ENCODE measurements at places on chromosomes 4 and X.

DNA sequence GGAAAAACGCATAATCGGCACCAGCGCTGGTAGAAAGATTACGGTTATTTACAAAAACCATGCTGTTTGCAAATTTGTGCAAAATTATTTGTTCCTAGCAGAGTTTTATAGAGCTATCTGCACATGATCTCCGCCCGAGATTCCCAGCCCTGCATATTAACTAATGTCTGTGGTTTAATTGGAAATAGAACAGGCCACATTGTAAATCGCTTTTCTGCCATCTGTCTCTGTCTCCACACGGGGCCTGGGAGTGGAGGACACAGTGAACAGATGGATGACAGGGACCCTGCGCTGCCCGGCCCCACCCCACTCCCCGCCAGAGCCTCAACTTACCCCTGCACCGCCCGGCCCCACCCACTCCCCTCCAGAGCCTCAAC is 126.9 kb downstream of the FAM53A start:
- DNase-seq: no peak

- no peak for DNase-seq
Measured at GRCh38 chr4:41000356-41000755, 214.0 kb downstream of the APBB2 start.

- no peak for DNase-seq
Measured at GRCh38 chr4:40937140-40937725, 187.5 kb downstream of the NSUN7 start.

GRCh38 chrX:12304261-12304660 is 166.0 kb downstream of the FRMPD4 start:
- peak; percentile 9 for DNase-seq

DNA sequence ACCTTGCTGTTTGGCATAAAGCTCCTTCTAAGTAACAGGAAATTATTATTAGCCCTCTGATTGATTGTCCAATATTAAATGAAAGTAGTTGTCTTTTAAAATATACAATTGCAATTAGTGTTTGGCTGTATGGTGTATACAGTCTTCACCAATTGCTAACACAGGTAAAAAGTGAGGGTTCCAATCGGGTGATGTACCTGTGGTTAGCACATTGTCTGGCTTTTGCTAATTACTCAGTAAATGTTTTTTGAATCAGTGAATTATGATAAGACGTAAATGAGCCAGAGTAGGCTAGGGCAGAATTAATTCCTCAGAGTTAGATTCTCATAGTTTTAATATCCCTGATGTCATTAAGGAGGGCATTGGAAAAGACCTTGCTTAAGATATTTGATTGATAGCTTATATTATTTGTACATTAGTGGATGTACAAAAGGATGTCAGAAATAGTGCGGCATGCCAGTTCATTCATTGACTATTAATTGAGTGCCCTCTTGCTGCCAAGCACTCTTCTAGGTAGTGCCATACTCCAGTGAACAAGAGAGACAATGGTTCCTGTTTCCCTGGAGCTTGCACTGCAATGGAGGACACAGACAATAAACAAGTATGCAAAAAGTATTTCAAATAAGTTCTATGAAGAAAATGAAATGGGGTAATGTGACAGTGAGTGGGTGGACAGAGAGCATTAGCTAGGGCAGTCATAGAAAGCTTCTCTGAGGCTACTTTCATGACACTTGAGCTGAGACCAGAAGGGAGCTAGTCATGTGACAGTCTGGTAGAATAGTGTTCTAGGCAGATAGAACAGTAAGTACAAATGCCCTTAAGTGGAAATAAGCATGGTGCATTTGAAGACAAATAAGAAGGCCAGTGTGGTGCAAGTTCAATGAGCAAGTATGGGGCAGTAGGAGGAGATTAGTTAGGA is 205.9 kb upstream of the CASK start:
- DNase-seq: no peak

- DNase-seq: peak; percentile 13
Measured at GRCh38 chrX:120797188-120797851, 78.3 kb downstream of the CT47B1 start.

DNA sequence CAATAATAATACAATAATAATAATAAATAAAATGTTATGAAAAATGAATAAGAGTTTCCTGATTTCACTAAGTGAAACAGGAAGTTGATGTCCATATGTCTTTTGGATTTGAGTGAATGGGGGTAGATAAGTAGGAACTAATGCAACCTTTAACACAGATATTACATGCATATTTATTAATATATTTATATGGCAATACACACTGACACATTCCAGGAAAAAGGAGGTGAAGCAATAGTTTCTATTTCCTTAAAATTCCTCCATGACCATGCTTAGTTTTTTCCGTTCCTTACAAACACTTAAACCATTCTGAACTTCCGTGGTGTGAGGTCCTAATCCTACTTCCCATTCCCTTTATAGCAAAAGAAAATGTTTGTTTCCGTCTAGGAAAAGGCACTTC is 48.3 kb downstream of the ATXN3L start:
- no peak for DNase-seq

DNA sequence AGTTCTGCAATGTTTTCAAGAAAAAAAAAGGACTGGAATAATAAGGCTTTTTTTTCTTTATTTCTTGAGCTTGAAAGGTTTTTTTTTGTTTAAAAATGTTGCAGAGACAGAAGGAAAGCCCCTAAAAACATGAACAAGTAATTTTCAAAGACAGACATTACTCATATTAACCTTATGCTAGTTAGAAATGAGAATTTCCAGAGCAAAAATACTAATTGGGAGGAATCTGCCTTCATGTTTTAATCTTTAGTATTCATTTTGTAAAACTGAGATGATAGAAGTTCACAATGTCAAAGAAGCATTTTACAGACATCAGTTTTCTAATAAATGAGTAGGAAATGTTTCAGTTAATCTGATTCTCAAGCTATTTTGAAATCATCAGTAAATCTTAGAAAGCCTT is 1805.3 kb downstream of the PCDH7 start:
- no peak for DNase-seq

DNA sequence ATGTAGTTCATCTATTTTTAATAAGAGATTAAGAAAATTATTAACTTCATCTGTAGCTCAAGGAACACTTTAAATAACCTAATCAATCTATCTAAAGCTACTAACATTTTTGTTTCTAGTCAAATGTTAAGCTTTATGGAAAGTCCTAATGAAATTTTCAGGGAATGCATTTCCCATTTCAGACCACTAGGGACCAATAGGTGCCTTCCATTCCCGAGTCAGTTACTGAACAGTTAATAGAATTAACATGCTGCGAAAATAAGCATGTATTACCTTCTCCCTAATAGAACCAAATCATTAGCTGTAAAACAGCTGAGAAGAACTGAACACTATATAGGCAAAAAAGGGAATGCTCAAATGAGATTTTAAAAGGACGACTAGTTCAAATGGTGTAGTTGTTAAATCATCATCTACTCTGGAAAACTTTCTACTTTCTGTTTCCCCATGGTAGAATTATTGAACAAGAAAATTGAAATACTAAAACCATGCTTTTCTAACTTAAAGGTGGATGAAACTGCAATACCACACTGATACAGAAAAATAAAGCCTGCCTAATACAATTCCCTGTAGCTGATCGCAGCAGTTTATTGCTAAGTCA is 22.5 kb downstream of the STX18 start:
- no peak for DNase-seq

DNA sequence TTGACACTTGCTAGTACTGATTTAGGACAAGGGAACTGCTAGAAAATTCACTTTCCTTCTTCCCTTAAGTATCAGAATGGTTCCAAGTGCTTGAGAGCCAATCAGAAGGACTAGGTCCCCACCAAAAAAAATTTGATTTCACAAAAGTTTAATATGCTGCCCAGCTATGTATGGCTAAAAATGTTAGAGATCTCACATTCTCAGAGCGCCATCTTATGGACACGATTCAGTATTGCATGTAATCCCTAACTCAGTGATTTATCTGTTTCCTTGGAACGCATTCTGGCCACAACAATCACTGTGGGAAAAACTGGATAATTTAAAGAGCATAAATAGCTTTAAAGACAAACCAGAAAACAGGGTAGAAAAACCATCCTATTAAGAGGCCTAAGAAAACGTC is 255.1 kb upstream of the GPC4 start:
- peak; percentile 48 for DNase-seq

GRCh38 chrX:119726900-119727555 is 31.4 kb upstream of the SOWAHD start:
- DNase-seq: no peak

GRCh38 chr4:70471897-70472296 is at the start of gene MUC7:
Gene MUC7, plus strand, starts transcription at chr4:70472197. Its CDS starts 1,825 bp downstream, at chr4:70474022.
- no peak for DNase-seq

GRCh38 chr4:14837860-14838259 is 164.4 kb upstream of the CPEB2 start:
- no peak for DNase-seq

GRCh38 chr4:101239665-101240064 is 107.7 kb downstream of the PPP3CA start:
- no peak for DNase-seq

DNA sequence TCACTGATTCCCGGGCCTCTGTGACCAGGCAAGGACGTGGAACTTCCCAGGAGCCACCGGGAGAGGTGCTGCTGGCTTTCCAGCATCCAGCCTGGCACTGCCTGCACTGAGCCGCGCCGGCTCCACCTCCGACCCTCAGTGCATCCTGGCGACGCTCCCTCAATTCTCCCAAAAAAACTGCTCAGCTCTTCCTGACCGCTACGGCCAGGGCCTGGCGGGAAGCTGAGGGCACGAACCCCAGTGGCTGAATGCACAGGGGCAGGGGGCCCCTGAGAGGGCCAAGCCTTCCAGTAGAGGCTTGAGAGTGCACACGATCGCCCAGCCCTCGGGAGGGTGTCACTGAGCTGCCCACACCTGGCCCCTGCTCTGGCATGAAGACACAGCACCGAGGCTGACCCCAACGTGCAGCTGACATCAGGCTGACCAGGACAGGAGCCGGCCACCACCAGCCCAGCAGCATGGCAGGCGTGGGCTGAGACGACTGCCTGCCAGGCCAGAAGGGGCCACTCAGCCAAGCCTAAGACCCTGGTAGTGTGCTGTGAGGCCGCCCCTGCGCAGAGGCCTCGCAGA is 6.9 kb downstream of the CTBP1 start:
- DNase-seq: no peak

DNA sequence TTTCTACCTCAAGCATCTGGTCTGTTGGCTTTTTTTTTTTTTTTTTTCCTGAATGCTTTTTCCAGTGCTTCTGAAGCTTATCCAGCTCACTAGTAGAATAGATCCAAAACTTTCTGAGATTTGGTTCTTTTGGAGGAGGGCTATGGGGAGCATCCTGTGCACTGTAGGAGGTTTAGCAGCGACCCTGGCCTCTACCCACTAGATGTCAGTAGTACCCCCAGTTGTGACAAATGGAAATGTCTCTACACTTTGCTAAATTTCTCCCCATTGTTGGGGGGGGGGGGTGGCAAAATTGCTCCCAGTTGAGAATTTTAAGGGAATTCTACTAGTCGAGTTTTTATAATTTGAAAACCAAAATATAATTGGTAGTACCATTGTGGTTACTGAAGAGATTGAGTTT is 23.0 kb upstream of the PPA2 start:
- no peak for DNase-seq

DNA sequence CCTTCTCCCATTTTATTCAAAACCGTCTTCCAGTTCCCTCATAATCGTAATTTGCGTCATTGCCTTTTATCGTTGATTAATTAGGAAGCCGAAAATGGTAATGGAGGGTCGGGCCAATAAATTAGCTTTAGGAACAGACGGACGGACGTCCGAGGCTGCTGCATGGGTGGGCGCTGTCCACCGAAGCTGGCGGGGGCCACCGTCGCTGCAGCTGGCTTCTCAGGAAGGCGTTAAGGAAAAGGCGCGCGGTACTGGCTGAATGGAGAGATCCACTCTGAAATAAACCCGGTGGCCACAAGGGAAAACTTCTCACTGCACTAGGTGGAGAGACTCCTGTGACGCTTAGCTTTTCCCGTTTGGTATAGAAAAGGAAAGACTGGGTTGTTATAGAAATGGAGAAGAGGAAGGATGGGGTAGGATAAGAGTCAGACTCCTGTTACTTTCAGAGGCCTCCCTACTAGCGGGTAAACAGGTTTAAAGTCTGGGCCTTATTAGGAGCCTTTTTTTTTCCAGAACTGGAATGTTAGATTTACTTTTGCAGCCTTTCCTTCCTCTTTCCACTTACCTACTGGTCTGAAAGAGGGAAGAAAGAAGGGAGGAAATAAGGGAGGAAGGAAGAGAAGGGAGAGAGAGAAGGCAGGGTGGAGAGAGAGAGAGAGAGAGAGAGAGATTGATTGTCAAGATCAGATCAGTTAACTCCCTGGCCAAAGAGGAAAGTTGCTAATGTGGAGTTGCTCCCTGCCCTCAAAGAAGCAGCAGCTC is 11.3 kb upstream of the PRDM8 start:
- DNase-seq: peak; percentile 65

- DNase-seq: no peak
Measured at GRCh38 chr4:165512424-165512823, 133.6 kb downstream of the CPE start.

DNA sequence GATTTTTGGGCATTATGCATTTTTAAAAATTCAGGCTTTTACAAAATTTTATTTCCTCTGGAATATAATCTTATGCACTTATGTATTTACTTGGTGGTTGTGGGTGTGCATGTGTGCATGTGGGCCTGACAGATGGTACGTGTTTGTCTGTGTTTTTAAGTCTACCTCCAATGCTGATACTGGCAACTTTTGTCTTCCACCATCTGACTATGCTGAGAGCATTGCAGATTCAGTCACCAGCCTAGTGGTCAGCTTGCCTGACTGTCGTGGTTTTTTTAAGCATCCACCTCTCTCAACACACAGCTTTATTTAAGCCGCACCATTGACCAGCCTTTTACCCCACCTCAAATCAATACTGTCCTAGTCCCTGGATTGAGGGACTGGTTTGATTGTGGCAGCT is 37.1 kb downstream of the FSTL5 start:
- DNase-seq: no peak

DNA sequence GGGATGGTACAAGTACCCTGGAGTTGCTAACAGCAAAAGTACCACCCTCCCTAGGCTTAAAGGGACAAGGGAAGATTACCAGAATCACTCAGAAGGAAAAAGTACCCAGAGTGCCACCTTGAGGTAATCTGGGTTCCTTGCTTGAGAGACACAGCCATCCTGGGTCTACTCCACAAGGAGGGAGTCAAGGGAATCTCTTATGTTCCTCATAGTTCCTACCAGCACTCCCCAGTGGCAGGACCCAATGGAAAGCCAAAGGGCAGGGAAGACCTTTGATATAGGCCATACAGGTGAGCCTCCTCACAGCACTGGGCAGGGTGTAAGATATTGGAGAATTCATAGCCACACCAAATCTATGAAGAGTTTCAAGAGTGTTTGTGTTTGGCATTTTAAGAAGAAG is 5.7 kb downstream of the IL2 start:
- no peak for DNase-seq

- DNase-seq: peak; percentile 90
Measured at GRCh38 chr4:127632420-127633403, at the start of gene INTU. Gene INTU, plus strand, starts transcription at chr4:127632957. Its CDS starts 78 bp downstream, at chr4:127633035.
